Stimulated activated CD8-positive, alpha-beta memory T cell treated with anti-CD3 and anti-CD28 coated beads, Interleukin-15, amount 100 ng/mL, for 4 hours (primary cell): ENCODE measurements at places on chromosomes 11 and 22.

GRCh38 chr22:37996079-37996478 is 11.7 kb upstream of the SOX10 start:
- no peak for DNase-seq

- DNase-seq, result no peak
These were observed 1.6 kb downstream of the NCAM1 start for GRCh38 chr11:112962579-112963367.

GRCh38 chr11:105520706-105521345 is 89.0 kb upstream of the GRIA4 start:
- no peak for DNase-seq

DNA sequence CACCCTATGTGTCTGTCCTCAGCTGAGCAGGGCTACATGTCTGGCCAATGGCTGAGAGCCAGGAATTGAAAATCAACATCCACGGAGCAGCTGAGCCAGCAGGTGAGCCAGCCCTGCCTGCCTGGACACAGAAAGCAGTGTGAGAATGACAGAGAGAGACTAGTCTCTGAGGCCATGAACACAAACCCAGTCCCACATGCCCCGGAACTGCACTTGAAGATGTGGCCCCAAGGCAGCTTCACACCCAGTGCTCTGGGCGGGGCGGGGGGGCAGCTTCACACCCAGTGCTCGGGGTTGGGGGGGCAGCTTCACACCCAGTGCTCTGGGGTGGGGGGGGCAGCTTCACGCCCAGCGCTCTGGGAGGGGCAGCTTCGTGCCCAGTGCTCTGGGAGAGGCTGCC is 37.6 kb downstream of the TRMU start:
- DNase-seq, result no peak

DNA sequence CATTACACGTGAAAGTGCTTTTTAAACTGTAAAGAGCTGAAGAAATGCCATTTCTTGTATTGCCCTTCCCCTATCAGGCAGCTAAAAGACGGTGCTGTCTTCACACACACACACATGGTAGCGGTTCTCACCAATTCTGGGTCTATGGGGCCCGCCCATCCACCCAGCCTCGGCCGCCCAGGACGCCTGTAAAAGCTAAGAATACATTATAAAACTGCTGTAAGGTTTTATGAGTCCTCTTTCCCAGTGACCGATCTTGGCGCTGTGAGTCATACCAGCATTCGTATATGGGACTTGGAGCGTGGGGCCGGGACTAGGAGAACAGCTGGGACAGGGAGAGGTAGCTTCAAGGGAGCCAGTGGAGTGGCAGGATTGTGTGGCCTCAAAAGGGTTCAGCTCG is 149.7 kb upstream of the CADM1 start:
- DNase-seq, result no peak

DNA sequence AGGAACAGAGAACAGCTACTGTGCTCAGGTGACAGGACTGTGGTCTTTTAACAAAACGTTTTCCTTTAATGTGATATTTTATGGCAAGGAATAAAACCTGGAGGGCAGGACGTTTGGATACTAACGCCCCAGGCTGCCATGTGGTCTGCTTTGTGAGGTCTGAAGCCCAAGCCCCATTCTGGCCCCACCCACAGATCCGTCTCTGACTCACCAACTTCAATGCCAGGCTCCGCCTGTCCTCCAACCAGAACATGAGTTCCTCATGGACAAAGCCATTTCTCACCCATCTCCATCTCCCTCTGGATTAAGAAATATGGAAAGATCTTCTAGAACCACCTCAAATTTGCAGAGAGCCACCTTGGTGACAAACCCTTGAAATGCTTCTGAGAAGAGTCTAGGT is 148.8 kb downstream of the CRYBB2 start:
- DNase-seq, result no peak

- DNase-seq, result peak; percentile 77
These were observed 2.7 kb downstream of the ADM start for GRCh38 chr11:10307400-10308200.

- no peak for DNase-seq
These were observed 179.6 kb downstream of the UVRAG start for GRCh38 chr11:75994616-75995015.

GRCh38 chr11:64356498-64357411 is 2.2 kb upstream of the RPS6KA4 start:
- DNase-seq, result no peak

DNA sequence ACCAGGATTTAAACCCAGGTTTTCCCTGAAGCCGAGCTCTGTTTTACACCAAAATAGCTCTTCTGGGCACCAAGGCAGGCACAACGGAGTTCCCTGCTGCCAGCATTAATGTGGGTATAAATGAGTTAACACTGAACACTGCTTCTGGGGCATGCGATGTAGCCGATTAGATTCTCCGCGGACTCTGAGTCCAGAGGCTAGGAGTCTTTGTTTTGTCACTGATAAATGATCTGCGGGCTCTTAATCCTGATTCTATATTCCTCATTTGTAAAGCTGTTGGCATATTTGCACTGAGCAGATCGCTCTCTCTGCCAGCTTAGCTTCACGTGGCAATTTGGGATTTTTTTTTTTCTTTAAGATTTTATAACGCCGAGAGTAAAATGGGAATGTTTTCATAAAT is 16.8 kb upstream of the LDLRAD3 start:
- DNase-seq, result no peak

DNA sequence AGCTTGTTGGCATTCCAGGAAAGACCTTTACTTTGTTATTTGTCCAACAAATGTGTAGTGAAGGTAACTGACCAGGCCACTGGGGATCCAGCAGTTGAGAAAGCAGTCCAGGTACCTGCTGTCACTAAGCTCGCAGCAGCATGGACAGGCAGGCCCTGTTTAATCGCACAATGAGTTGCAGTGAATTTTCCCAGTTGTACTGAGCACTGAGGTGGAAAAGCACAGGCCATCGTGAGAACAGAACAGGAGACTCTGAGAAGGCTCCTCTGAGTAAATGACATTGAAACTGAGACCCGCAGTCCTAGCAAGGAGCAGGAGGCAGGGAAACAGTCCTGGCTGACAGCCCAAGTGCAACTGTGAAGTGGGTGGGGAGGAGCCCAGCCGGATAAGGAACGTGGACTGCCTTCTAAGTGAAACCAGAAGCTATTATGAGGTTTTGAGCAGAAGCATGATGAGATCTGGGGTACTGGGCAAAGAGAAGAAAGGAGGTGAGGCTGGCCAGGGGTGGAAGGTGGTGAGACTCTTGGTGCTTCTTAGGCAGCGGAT is 39.8 kb upstream of the CDON start:
- DNase-seq, result no peak

- no peak for DNase-seq
These were observed 23.2 kb downstream of the MEI1 start for GRCh38 chr22:41722496-41722895.

DNA sequence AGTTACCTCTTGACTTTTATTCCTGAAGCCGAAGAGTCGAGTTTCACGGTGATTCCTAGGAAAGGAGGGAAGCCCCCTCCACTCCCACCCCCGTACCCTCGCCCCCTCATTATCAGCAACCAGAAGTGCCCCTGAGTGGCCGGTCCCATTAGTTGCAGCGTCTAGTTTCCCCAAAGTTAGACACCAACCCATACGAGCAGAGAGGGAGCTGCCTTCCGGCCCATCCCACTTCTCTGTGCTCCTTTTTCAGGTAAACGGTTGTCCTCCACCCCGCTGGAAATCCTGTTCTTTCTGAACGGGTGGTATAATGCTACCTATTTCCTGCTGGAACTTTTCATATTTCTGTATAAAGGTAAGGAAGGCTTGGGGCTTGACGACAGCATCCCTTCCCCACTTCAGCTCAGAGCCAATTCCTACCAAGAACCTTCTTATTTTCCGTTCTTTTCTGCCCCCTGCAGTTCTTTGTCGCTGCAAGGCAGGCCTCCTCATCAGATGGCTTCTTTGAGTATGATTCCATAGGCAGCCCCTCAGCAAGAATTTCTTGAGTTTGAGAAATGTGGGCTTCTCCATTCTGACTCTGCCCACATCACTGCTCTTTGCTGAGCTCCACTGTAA is 701 bp downstream of the TMEM216 start:
- DNase-seq, result no peak

DNA sequence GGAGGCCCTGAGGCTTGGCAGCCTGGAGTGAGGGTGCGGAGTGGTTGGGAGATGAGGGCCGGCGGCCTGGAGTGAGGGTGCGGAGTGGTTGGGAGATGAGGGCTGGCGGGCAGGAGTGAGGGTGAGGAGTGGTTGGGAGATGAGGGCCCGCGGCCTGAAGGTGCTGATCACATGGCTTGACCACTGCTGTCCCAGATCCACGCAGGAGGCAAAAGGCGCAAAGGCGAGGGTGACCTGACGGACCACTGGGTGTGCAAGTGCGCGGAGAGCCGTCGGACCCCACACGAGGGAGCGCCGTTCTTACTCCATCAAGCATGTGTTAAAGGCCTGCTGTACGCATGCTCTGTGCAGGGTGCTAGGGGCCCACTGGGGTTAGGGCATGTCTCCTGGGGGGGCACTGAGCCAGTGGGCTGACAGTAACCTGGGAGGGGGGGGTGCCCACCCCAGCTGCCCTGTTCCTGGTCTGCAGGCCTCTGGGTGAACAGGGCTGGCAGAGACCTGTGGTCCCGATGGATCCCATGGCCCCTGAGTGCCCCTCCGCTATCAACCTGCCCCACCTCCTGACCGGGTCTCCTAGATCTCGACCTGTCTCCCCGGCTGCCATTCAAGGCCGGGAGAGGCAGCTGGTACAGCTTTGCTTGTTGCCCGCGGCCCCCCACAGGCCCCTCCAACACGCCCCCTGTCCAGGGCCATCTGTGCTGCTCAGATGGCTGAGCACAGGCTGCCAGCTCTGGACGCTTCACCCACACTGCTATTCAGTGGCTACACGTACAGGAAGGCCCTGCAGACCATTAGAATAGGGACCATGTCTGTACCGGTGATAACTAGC is 21.1 kb downstream of the MRGPRD start:
- DNase-seq, result no peak

- DNase-seq, result no peak
These were observed at the start of gene IFITM5 for GRCh38 chr11:299081-299891. TSS of gene IFITM5 (minus strand) at chr11:299526. CDS start at chr11:299490, 36 bp downstream.

DNA sequence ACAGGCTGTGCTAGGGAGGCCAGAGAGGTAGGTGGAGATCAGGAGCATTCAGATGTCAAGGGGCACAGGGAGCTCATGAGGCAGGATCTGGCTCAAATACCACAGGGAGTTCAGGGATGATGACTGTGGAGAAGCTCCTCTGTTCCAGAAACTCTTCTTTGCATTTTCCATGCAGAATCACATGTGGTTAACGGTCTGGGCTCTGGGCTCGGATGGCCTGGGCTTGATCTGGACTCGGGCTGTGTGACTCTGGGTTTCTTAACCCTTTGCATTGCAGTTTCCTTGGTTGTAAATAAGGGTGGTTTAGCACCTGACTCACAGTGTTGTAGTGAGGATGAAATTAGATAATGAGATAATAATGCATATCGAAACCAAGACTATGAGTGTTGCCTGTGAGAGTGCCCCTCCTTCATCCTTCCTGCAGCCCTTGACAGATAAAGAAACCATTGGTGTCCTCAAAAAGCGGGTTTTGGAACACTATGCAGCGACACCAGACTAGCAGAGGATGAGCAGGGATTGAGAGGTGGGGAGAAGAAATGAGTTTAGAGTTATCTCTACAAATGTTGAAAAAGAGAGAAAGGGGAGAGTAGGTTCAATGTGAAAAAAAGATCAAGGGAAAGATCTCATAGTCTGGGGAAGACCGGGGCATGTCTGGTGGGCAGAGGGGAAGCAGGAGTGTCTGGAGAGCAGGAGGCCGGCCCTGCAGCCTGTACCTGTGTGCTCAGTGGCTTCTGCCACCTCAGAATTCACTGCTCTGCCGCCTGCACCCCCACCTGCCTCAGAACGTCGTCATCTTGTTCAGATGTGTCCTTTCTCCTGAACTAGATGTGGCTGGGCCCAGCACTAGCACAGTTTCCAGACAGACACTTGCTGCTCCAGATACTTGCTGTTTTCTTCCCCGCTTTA is 197.8 kb upstream of the SORL1-AS1 start:
- no peak for DNase-seq

GRCh38 chr11:86938203-86938899 is 16.8 kb downstream of the FZD4 start:
- DNase-seq, result no peak

DNA sequence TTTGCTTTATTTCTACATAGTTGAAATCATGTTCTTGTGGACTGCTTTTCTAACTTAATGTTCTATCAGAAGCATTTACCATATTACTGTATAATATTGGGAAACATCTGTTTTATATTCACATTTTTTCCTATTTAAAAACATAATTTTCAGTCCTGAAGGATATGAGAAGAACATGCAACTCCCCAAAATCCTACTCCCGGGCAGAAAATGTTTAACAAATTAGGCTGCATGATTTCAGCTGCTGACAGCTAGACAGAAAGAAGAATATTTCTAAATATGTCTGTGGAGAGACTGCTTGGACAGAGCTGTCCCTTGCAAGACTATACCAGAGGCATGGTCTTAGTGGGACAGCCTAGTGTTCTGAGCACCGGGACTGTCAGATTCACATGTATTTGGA is 15.7 kb upstream of the AMPD3 start:
- DNase-seq, result no peak

GRCh38 chr11:78359921-78360320 is 57.7 kb downstream of the GAB2 start:
- DNase-seq, result no peak

DNA sequence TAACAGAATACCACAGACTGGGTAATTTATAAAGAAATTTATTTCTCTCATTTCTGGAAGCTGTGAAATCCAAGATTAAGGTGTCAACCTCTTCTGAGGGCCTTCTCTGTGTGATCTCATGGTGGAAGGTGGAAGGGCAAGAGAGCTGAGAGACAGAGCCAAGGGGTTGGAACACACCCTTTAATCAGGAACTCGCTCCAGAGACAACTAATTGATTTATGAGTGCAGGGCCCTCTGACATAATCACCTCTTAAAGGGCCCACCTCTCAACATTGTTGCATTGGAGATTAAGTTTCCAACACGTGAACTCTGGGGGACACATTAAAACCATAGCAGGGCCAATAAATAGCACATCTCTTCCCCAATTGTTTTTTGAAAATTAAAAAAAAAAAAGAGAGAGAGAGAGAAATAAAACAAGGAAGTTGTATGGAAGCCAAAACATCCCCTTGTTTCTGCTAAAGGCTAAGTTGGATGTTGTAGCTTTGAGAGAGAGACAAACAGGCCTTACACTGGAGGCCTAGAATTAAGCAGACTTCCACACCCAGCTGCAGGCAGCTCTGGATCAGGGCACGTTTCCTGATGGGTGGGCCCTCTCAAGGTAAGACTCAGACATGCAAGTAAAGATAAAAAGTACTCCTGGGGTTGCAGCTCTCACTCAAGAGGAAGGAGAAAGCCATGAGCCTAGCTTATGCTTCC is 64.1 kb upstream of the BIRC3 start:
- no peak for DNase-seq
